Uterus (tissue), 4 donors: ENCODE measurements at places on chromosomes 1 and 21. TPM values are rescaled to one million over a fixed set of nuclear protein-coding genes. Genes with fewer than 3 reads are reported as not detected.

MSH4 gene
- total RNA-seq: 0.48 TPM

DNA sequence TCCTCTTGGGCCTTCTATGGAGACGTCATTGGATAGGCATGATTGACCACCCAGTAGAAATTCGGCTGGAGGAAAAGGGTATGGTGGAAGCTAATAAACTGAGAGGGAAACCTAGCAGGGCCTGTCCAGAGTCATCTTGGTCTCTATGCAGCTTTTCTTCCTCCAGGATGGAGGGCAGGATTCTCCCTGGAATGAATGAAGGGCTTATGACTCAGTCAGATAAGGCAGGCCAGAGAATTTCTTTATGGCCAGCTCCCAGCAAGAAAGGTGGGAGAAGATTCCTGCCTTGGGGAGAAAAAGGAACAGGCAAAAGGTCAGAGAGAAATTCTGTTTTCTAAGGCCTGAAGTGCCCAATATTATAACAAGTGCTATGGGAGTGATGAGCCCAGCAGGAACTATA, 17.1 kb downstream of the FBLIM1 start:
- no peaks in the 10 kb centered on the region for H3K4me1 ChIP-seq
- H3K27me3 ChIP-seq: no peaks in the 10 kb centered on the region
- H3K4me3 ChIP-seq: no peak overlapping the region
- H3K36me3 ChIP-seq: no peaks in the 10 kb centered on the region

NT5C1A gene
- total RNA-seq: 1.8 TPM

DNA sequence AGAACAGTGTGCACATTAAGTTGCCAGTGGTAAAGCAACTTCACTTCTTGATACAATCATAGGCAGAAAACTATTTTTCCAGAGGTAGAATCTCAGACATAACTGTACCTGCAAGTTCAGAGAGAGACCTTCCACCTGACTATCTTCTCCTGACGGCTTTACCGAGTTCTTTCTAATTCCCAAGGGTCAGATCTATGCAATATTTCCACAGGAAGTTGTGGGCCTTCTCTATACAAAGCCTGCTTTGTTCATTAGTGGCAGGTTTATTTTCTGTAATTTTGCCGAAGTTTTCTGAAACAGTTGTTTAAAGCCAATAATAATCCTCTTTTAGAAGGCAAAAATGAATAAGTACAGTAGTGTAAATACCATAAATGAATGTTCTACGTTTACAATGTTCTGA, 58.2 kb upstream of the RCC1 start:
- no peak for DNase-seq
- H3K36me3 ChIP-seq: no peaks in the 10 kb centered on the region
- no peak overlapping the region for H3K4me3 ChIP-seq
- no peak overlapping the region for H3K27ac ChIP-seq
- no peaks in the 10 kb centered on the region for H3K4me1 ChIP-seq

HCN3 gene
- 5.5 TPM for total RNA-seq

- DNase-seq: peak; percentile 66
- H3K4me1 ChIP-seq: no peaks in the 10 kb centered on the region
- no peak overlapping the region for H3K4me3 ChIP-seq
- H3K36me3 ChIP-seq: no peaks in the 10 kb centered on the region
- H3K27ac ChIP-seq: no peak overlapping the region
Observed at GRCh38 chr1:28359592-28360239, 9.8 kb upstream of the PHACTR4 start.

- DNase-seq: peak; percentile 66
- H3K4me3 ChIP-seq: no peak overlapping the region
- H3K4me1 ChIP-seq: no peaks in the 10 kb centered on the region
- H3K36me3 ChIP-seq: no peaks in the 10 kb centered on the region
Observed at GRCh38 chr1:47934243-47934805, 62.9 kb downstream of the TRABD2B start.

GRCh38 chr21:36437745-36438128, 42.2 kb downstream of the CLDN14 start:
- H3K27ac ChIP-seq: no peak overlapping the region
- H3K36me3 ChIP-seq: no peaks in the 10 kb centered on the region
- H3K4me3 ChIP-seq: no peak overlapping the region
- peak; percentile 23 for DNase-seq
- no peaks in the 10 kb centered on the region for H3K27me3 ChIP-seq

NUDT17 gene
- 5.6 TPM for total RNA-seq

- no peaks in the 10 kb centered on the region for H3K4me1 ChIP-seq
- no peak overlapping the region for H3K4me3 ChIP-seq
- H3K27ac ChIP-seq: no peak overlapping the region
- H3K36me3 ChIP-seq: no peaks in the 10 kb centered on the region
- DNase-seq: no peak
Observed at GRCh38 chr1:219081943-219082925, 91.4 kb upstream of the LYPLAL1 start.

DNA sequence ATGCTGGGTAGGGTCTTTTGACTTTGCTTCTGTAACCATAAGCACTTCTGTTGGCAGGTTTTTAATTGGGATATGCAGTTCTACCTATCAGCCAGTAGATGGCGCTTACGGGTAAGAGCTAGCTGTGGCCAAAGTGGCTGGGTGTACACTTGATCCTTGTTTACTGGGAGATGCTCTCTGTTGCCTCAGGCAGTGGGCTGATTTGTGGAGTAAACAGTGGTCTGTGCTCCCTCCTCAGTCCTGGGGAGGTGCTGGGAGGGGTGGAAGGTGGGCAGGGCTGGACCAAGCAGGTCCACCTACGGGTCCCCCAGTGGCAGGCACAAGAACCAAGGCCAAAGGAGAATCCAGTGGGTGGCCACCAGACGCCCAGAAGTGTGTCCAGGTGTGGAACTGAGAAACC, 43.4 kb downstream of the RALGPS2 start:
- no peaks in the 10 kb centered on the region for H3K4me1 ChIP-seq
- no peak overlapping the region for H3K4me3 ChIP-seq
- DNase-seq: no peak

- no peaks in the 10 kb centered on the region for H3K36me3 ChIP-seq
- no peaks in the 10 kb centered on the region for H3K27me3 ChIP-seq
- H3K4me3 ChIP-seq: no peak overlapping the region
Observed at GRCh38 chr1:85290826-85291225, 14.4 kb upstream of the BCL10 start.

CD48 gene
- 10.0 TPM for total RNA-seq

DNA sequence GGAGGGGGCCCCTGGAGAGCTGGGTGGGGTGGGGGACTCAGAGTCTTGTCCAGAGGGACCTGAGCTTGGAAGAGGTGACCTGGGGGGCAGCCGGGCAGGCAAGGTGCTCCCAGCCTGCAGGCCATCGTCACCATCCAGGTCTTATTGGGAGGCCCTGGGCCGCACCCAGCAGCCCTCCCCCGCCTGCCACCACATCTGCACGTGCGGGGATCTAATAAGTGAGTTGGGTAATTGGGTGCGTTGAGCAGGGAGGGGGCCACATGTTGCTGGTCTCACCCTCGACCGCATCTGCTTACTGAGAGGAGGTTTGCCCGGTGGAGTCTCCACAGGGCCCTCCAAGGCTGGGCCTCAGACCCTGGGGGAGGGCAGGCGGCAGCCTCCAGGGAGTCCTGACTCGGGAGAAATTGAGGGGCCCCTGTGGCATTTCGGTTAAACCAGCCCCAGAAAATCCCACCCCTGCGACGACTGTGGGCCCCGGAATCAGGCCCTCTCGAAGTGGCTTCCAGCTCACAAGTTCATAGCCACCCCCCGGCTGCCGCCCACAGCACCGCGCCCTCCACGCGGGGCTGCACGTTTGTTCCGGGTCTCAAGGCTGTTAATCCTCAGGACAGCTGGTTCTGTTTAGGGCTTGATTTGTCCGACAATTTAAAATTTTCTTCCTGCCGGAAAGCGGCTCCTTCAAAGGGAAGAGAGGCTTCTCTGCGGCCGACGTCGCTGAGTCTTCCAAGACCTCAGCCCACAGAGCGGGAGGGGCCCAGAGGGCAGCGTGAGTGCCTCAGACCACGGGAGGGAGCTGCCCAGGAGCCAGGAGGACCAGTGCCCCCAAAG, 14.7 kb upstream of the COL6A2 start:
- H3K27me3 ChIP-seq: no peaks in the 10 kb centered on the region
- H3K4me1 ChIP-seq: no peaks in the 10 kb centered on the region
- H3K36me3 ChIP-seq: no peaks in the 10 kb centered on the region
- H3K4me3 ChIP-seq: no peak overlapping the region
- H3K27ac ChIP-seq: peak overlapping the region; percentile 70

DNA sequence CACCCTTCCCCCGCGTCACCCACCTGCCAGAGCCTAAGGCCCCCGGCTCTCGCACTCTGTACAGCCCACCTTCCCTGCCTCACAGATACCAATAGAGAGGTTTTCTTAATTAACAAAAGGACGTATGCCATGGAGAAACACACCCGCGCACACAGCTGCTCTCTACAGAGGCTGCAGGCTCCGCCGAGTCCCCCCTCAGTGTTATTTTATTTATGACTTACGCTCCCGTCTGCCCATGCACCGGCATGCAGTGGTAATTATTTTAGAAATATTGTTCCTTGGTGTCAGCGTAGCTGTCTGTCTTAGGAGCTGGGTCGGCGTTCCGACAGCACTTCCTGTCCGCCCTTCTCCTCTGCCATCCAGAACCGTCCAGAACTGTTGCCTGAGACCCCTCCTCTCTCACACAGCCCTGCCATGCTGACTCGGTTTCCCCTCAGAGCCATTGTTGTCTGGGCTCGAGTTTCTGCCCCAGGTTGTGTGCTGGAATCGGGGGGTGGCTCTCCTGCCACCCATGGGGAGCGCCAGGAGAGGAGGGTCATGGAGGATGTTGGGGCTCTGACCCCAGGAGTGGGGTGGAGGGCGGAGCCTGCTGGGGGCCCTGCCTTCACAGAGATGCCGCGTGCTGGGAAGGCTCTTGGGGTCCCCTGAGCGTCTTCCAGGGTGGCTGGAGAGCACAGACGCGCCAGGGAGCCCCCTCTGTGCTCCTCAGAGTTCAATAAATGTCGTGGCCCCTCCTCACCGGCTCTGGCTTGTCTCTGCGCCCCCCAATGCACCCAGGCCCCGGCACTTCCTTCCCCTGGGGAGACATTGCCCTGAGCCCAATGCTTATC, 39.6 kb upstream of the COL6A1 start:
- H3K4me1 ChIP-seq: no peaks in the 10 kb centered on the region
- no peaks in the 10 kb centered on the region for H3K27me3 ChIP-seq
- H3K36me3 ChIP-seq: no peaks in the 10 kb centered on the region
- no peak overlapping the region for H3K4me3 ChIP-seq
- no peak for DNase-seq
- H3K27ac ChIP-seq: no peak overlapping the region

AQP10 gene
- not detected for total RNA-seq

DNA sequence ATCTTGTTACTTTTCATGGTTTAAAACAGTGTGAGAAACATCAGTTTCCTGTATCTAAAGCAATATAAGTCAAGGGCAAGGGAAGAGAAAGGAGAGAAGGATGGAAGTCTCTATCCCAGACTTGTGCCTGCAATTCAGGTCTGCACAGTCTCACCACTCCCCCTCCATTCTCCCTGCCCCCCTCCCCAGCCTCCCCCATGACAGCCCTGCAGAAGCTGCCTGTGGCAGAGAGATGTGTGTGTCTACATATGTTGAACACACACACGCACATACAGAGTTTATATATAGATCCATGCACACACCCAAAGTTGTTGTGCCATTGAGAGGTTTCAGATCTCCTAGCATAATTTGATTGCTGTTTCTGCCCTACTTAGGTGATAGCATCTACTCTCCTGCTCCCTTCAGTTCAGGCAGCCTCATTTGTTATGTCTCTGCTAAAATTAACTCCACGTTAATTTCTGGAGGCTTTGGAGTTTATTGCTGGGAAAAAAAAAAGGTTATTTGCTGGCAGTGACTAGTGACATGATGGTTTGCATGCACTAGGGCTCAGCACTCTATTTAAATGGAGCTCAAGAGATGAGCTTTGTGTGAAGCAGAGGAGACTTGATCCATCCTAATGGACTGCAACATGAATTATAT, 124.9 kb upstream of the SMYD2 start:
- H3K36me3 ChIP-seq: no peaks in the 10 kb centered on the region
- H3K27ac ChIP-seq: no peak overlapping the region
- DNase-seq: no peak

- H3K4me3 ChIP-seq: no peak overlapping the region
- DNase-seq: no peak
- H3K36me3 ChIP-seq: no peaks in the 10 kb centered on the region
- H3K27me3 ChIP-seq: no peaks in the 10 kb centered on the region
- no peaks in the 10 kb centered on the region for H3K4me1 ChIP-seq
Observed at GRCh38 chr21:41045534-41046268, 122.3 kb upstream of the BACE2 start.

DNA sequence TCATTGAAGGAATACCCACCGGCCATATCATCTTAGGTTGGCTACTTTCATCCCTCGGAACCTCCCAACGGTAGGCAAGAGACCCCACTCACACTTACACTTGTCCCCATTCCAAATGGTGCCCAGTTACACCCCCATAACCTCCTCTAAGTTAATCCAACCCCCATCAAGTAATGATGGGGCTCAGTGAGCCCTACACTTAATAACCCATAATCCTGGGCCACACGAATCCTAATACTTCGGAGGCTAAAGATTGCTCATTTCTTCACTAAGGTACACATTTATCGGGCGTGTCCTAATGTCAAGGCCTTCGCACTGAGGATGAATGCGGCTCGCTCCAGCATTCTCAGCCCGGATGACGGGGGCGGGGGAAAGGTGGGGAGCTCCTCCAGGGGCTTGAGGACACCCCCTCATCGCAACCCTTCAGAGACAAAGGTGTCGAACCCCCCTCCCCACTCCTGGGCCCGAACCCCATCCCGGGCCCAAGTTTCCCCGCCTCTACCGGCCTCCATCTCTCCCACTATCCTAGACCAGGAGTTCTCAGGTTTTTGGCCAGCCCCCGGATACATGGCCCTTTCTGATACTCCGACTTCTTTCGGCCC, 435 bp downstream of the ILF2 start:
- H3K36me3 ChIP-seq: no peaks in the 10 kb centered on the region
- DNase-seq: no peak
- peak overlapping the region; percentile 90 for H3K4me3 ChIP-seq
- no peaks in the 10 kb centered on the region for H3K27me3 ChIP-seq
- peak overlapping the region; percentile 93 for H3K27ac ChIP-seq
- peaks cover 9% of the 10 kb centered on the region for H3K4me1 ChIP-seq

SLC9C2 gene
- total RNA-seq: not detected

GRCh38 chr1:200310824-200311223, 99.0 kb downstream of the ZNF281 start:
- DNase-seq: no peak
- no peaks in the 10 kb centered on the region for H3K27me3 ChIP-seq
- no peaks in the 10 kb centered on the region for H3K4me1 ChIP-seq
- no peaks in the 10 kb centered on the region for H3K36me3 ChIP-seq
- no peak overlapping the region for H3K27ac ChIP-seq
- no peak overlapping the region for H3K4me3 ChIP-seq

CLCA4 gene
- under 0.01 TPM for total RNA-seq

- DNase-seq: no peak
- no peaks in the 10 kb centered on the region for H3K36me3 ChIP-seq
- no peak overlapping the region for H3K4me3 ChIP-seq
Observed at GRCh38 chr1:43312663-43313515, 12.1 kb downstream of the TIE1 start.

GRCh38 chr1:7400566-7400965, 370.5 kb upstream of the VAMP3 start:
- no peaks in the 10 kb centered on the region for H3K27me3 ChIP-seq
- H3K4me1 ChIP-seq: no peaks in the 10 kb centered on the region
- no peak overlapping the region for H3K4me3 ChIP-seq
- no peak for DNase-seq
- no peaks in the 10 kb centered on the region for H3K36me3 ChIP-seq
- H3K27ac ChIP-seq: no peak overlapping the region

MNDA gene
- 12.6 TPM for total RNA-seq

- H3K4me3 ChIP-seq: no peak overlapping the region
- H3K4me1 ChIP-seq: no peaks in the 10 kb centered on the region
- H3K36me3 ChIP-seq: no peaks in the 10 kb centered on the region
Observed at GRCh38 chr1:37901191-37901892, 42.0 kb upstream of the MTF1 start.
